Eye (tissue), 1 donor: ENCODE measurements at places on chromosomes 5 and 9.

GRCh38 chr9:76603931-76604570, 145.1 kb downstream of the GCNT1 start:
- DNase-seq, result no peak

DNA sequence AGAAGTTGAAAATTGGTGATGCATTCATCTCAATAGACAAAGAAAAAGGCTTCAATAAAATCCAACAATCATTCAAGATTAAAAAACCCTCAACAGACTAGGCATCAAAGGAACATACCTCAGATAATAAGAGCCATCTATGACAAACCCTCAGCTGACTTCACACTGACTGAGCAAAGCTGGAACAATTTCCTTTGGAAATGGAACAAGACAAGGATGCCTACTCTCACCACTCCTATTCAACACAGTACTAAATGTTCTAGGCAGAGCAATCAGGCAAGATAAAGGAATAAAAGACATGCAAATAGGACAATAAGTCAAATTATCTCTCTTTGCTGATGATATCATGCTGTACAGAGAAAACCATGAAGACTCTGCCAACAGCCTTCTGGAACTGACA, 1188.1 kb downstream of the DTWD2 start:
- no peak for DNase-seq

DNA sequence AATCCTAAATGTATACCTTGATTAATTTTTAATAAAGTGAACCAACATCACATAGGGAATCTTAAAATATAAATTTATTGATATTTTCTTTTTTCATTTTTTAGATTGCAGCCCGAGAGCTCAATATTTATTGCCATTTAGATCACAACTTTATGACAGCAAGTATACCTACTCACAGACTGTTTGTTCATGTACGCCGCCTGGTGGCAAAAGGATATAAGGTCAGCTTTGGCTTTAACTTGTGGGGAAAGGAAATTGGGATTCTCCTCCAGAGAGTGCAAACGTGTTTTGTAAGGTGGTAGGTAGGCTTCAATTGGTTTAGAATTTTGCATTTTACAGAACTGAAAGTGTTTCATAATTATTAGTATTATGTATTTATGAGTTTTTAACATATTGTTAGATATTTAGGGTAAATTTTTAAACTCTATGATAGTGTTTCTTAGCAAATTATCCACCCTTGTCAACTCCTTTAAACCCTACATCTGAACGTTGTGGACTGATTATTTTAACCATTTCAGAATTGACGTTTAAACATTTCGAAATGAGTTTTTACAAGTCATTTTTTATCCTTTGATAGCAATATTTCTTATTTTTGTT, 17.5 kb upstream of the DHFR start:
- peak; percentile 90 for DNase-seq

DNA sequence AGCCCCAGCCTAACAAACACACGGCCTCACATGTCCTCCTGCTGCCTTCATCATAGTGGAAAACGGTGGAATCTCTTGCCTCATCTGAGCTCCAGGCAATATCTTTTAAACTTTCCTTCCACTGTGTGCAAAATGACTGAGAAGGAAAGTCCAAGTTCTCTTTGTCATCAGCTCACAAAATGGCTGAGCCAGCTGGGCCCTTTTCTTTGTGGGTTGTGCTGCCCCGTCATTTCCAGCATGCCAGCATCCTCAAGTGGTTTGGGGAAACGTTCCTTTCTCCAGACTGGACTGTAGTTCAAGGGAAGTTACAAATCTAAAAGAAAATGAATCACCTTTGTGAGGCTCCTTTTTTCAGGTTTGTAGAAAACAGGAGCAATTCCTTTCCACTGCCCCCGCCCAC, 171.1 kb upstream of the FSTL4 start:
- DNase-seq, result no peak

GRCh38 chr5:62785588-62785987, 207.0 kb downstream of the LRRC70 start:
- DNase-seq, result no peak

DNA sequence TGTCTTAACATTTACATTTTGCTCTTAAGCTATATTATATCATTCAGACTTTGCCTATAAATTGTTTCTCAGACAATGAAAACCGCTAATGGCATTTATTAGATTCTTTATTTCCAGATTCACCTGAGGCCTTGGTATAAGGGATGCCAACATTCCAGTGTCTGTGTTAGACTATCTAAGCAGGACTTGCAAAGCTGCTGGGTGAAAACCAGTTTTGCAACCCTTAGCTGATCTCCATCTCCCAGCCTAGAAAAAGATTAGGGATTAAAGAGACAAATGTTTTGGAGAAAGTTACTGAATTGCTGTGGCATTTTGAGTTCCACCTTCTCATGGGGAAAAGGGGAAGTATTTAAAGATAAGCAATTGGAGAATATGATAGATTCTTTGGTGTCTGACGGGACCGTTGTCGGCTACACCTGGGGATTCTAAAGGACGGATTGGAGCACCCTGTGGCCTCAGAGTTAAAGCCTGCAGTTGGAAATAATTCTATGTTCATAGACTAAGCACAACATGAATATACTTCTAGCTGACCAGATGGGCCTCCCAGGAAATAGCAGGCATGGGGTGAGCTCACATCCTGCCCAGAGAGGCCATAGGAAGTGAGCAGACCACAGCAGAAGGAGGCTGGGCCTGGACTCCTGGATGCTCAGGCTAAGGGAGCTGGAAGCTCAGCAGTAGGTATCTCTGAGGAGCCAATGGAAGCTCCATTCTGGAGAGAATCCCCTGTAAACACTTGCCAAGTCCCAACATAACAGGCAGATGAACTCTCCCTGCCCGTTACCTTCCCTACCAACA, 21.8 kb downstream of the ENTREP1 start:
- no peak for DNase-seq

DNA sequence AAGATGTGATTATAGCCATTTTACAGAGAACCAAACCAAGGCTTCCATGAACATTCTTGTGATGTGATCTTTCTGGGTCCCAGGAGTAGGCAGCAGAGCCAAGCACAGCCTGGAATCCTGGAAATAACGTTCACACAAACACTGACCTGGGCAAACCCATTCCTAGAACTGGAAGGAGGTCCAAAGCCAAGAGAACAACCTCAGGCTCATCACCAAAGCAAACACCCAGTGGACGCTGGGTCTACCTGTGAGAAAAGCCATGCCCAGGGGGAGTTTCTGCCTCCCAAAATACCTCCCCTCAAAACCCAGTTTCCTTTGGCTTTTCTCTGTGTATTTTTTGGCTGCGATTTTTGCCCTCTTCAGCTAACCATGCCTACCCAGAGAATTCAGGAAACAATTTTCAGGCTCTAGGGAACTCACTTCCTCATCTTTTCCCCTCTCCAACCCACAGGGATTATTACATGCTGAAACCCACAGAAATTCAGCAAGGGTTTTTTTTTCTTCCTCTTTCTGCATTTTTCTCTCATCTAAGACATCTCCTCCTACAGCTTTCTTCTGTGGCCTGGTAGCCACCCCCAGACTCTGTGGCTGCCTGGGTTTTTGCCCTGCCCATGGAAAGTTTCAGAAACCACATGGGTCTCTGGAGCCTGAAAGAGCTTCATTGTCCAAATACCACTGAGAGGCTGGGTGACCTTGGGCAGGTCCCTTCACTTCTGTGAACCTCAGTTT, 75.0 kb downstream of the TNC start:
- DNase-seq, result no peak

DNA sequence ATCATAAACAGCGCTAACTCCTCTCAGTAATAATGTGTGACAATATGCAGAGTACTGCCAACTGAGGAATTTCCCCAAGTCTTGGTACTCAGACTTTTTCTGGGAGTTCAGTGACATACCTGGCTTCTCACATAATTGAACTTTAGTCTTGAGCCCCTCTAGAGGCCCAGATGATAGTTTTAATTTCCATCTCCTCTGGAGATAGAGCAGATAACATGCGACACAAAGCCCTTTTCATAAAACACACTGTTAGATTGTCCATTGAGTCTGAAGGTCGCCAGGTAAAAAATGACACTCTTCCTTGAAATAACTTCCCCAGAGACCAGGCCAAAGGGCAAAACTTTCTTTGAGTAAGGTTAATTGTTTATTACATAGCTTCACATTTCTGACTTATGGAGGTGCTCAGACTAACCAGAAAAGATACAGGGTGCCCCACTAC, 476.0 kb downstream of the RASEF start:
- no peak for DNase-seq

- no peak for DNase-seq
Measured at GRCh38 chr9:126690431-126691051, 76.8 kb downstream of the LMX1B start.

GRCh38 chr5:173633304-173633703, 16.9 kb upstream of the BOD1 start:
- DNase-seq, result no peak

DNA sequence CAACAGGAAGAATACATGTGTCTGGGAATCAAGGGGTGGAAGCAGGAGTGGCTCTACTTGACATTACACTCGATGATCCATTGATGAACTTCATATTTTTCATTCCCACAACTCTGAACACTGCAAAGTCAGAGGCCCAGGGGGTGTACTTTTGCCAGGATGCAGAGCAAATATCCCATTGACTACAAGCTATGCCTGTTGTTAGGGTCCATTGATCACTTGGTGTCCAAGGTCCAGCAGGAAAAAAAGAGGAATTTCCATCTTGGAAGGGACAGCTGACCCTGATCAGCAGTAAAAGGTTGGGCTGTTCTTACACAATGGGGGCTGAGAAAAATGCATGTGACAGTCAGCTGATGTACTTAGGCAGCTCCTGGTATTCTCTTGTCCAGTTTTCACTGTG, 118.5 kb upstream of the MAP1B start:
- no peak for DNase-seq

- DNase-seq, result no peak
Measured at GRCh38 chr9:99594056-99594780, 227.5 kb upstream of the NR4A3 start.

GRCh38 chr9:95167998-95168397, 149.5 kb downstream of the FANCC start:
- DNase-seq, result peak; percentile 74

DNA sequence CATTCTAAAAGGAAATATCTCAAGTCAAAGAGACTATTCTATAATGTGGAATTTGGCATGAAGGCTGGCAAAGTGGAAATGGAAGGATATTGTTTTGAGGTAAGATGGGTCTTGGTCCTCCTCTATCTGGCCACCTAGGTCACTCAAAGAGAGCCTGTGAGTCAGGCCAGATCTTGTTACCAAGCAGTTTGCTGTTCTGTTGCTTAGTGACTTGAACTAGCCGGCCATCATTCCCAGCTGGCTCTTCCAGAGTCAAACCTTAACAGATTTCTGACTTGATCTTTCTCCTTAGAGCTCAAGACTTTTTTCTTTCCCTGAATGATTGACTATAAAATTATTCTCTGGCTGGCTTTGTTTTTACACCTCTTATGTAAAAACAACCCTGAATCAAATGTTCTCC, 136.1 kb downstream of the PDE4D start:
- DNase-seq, result no peak

GRCh38 chr9:137611623-137612609, 6.4 kb downstream of the ARRDC1 start:
- DNase-seq, result peak; percentile 25

DNA sequence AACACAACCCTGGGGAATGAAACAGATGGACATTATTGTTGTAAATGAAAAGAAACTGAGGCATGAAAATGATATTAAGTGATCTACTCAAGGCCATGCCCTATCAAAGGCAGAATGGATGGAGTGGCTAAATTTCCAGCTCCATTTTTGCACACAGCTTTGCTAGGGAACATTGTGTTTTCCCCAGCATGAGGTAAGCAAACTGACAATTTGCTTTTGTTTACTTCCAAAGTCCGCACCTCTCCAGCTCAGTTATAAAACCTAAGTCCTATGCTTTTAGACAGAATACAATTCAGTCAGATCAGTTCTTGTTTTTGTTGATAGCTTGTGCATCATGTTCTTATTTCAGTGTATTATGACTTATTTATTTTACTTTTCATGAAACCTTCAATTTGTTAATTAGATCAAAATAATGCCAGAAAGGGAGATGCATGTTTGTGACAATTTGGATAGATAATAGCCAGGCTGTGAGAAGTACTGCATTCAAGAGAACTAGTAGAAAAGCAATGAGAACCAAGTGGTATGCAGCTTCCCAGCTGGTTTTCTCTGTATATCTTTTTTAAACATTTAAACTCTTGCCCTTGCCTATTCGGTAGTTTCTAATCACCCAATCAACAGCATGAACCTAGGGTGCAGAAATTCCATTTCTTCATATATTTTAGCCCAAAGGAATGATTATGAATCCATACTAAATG, 380.8 kb downstream of the SPATA31D1 start:
- DNase-seq, result no peak

DNA sequence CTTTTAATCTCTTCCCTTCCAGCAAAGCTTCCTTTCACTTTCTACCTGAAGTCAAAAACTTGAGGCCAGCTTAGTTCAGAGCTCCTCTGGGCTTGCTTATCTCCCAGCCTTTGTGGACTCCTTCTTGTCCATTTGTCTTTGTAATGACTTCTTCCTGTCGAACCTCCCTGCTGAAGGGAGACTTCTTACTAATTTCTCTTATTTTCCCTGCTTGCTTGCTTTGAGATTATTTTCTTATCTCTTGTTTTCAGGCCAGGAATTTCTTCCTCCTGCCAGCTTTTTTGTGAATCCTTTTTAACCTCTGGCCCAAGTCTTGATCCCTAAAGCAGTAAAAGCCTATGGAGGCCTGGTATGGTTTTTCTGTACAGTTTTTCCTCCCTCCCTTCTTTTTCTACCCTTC, 46.8 kb upstream of the DHFR start:
- DNase-seq, result no peak

- no peak for DNase-seq
Measured at GRCh38 chr5:9953691-9954090, 296.0 kb downstream of the ATPSCKMT start.

- peak; percentile 30 for DNase-seq
Measured at GRCh38 chr9:121984726-121985402, 108.2 kb downstream of the TTLL11 start.

- no peak for DNase-seq
Measured at GRCh38 chr9:84698323-84698722, 28.8 kb downstream of the NTRK2 start.
